Aorta (tissue), 5 donors: ENCODE measurements at places on chromosomes 2 and 18. TPM values are rescaled to one million over a fixed set of nuclear protein-coding genes. Genes with fewer than 3 reads are reported as not detected.

Gene CDK15
- total RNA-seq: 7.7 TPM

DNA sequence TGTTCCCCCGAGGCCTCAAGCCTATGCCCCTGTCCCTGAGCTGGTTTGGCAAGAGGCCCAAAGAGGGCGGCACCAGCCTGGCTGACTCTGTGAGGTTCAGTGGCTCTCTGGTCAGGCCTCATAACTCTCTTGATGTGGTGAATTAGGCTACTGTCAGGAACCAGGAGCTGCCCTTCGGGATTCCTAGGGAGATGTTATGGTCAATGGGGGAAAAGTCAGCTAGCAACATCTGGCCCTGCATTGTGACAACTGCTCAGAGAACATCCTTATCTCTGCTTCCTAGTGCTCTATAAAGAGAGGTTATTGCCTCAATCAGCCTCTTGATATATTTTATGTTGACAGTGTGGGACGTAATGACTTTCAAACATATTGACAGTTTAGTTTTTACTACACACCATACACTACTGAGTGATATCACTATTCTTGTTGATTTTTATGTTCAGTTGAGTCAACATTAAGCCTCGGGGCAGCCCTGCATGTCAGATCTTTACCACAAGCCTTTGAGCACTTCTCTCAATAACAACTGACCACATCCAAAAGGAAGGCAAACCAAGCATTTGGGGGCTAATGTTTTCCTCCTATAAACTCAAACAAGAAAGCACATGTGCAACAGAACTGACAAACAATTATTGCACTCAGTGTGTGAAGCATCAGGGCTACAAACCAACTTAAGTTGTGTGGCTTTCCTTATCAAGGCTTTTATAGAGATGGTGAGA lies 448.3 kb upstream of the SLC14A2 start:
- no peak overlapping the region for H3K4me3 ChIP-seq
- H3K4me1 ChIP-seq: no peaks in the 10 kb centered on the region
- no peaks in the 10 kb centered on the region for H3K27me3 ChIP-seq
- H3K36me3 ChIP-seq: no peaks in the 10 kb centered on the region
- no peak for DNase-seq

DNA sequence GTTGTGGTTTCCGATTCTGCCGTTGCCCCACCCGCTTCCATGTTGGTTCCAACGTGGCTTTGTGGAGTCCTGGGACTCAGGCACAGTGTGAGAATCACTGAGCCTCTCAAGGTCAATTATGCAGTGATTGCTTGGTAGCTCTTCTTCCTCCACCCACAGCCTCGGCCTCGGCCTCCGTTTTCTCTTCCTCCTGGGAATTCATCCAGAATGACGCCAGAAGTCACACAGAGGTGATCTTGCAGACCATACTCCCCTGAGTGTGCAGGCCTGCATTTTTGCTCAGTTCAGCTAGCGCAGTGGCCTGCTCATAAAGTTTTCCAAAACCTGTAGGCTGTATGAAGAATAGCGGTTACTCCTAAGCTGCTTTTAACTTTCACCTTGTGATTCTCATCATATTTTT lies 273.3 kb downstream of the GBX2 start:
- no peak for DNase-seq
- H3K27me3 ChIP-seq: no peaks in the 10 kb centered on the region
- H3K27ac ChIP-seq: no peak overlapping the region

- no peak overlapping the region for H3K4me3 ChIP-seq
- H3K27ac ChIP-seq: no peak overlapping the region
- H3K27me3 ChIP-seq: peaks cover 2% of the 10 kb centered on the region
- DNase-seq: no peak
- H3K36me3 ChIP-seq: no peaks in the 10 kb centered on the region
Observed at GRCh38 chr2:181754105-181754504, 73.8 kb upstream of the NEUROD1 start.

Gene ZAP70
- 7.5 TPM for total RNA-seq

- H3K4me1 ChIP-seq: no peaks in the 10 kb centered on the region
- no peaks in the 10 kb centered on the region for H3K27me3 ChIP-seq
- no peaks in the 10 kb centered on the region for H3K36me3 ChIP-seq
- H3K27ac ChIP-seq: no peak overlapping the region
Observed at GRCh38 chr2:196046123-196046917, 22.3 kb downstream of the DNAH7 start.

DNA sequence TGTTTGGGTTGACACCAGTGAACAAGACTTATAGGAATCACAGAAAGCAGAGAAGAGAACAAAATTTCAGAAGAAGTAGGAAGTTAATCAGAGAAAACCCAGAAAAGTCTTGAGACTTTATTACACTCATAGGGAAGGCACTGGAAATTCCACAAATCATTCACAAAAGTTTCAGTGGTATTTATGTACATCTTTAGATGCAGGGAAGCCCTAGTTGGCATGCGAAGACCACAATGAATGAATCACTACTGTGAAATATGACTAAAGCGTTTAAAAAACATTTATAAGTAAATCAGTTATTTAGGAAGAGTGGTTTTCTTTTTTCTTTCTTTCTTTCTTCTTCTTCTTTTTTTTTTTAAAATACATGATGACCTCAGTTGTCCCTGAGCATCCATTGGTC lies 105.1 kb downstream of the NUP35 start:
- no peaks in the 10 kb centered on the region for H3K36me3 ChIP-seq
- DNase-seq: no peak
- H3K27ac ChIP-seq: no peak overlapping the region
- H3K4me3 ChIP-seq: no peak overlapping the region
- H3K27me3 ChIP-seq: no peaks in the 10 kb centered on the region
- no peaks in the 10 kb centered on the region for H3K4me1 ChIP-seq

DNA sequence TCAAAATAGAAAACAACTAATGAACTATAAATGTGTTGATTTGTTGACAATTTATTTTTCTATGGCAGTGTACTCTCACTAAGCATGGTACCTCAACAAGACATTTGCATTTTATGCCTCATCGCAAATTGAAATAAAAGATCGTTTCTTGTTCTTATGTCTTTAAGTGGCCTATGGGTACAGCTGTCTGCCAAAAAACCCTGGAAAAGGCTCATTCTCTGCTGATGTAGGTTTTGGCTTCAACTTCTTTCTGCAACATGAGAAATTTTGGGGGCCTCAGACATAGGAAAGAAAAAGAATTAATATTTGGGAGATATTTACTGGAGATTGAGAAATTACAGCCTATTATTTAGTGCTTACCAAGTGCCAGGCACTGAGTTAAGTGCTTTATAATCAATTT lies 205.1 kb upstream of the DPP10 start:
- no peak overlapping the region for H3K4me3 ChIP-seq
- no peaks in the 10 kb centered on the region for H3K36me3 ChIP-seq
- no peaks in the 10 kb centered on the region for H3K4me1 ChIP-seq
- no peak for DNase-seq
- no peak overlapping the region for H3K27ac ChIP-seq
- no peaks in the 10 kb centered on the region for H3K27me3 ChIP-seq

DNA sequence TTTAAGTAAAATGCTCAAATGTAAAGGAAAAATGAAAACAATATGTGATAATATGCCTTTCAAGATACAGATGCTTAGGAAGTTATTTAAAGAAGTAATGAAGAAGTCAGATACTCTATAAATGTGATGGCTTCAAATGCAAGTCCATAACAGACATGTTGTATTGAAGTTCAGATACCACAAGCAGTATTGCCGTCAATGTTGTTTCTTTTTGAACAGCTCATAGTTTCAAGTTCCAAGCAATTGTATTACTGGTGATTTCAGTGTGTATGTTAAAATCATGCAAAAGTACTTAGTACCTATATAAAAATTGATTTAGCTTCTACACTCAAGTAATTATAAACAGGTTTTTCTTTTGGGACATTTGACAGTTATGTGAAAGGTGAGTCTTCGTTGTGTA lies 24.9 kb downstream of the KCMF1 start:
- no peaks in the 10 kb centered on the region for H3K36me3 ChIP-seq
- H3K27me3 ChIP-seq: no peaks in the 10 kb centered on the region
- DNase-seq: no peak
- no peak overlapping the region for H3K4me3 ChIP-seq
- H3K27ac ChIP-seq: no peak overlapping the region

DNA sequence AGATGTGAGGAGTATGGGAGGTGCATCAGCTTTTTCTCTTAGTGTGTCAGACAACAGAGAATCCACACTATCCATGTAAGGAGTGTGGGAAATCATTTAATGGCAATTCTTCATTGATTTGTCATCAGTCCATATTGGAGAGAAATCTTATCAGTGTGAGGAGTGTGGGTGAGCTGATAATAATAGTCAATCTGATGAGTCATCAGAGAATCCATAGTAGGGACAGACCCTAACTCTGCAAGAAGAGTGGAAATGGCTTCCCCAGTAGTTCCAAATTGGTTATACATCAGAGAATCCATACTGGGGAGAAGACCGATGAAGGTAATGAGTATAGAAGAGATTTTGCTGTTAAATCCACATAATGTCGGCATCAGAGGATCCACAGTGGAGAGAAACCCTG lies 150.5 kb upstream of the THUMPD2 start:
- H3K27me3 ChIP-seq: no peaks in the 10 kb centered on the region
- no peaks in the 10 kb centered on the region for H3K36me3 ChIP-seq
- DNase-seq: no peak
- H3K4me3 ChIP-seq: no peak overlapping the region

GRCh38 chr2:80926168-80926567 lies 621.6 kb upstream of the LRRTM1 start:
- no peak overlapping the region for H3K4me3 ChIP-seq
- DNase-seq: no peak
- no peaks in the 10 kb centered on the region for H3K4me1 ChIP-seq
- H3K27ac ChIP-seq: no peak overlapping the region
- no peaks in the 10 kb centered on the region for H3K27me3 ChIP-seq
- H3K36me3 ChIP-seq: no peaks in the 10 kb centered on the region

DNA sequence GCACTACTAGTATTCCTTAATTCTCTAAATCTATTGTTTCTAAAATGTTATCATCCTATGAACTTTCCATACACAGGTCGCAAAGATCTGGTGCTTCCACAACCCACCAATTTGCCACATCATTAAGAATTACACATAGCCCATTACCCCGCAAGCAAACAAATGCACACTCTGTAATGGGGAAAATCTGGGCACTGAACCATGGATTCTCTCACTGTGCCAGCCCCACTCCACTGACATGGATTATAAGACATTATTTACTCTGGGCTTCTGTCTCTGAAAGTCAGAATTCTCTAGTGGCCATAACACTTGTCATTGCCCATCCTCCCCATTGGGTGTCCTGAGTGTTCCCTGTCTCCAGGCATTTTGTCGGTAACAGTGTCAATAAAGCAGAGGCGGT lies 537.1 kb downstream of the EPHA4 start:
- H3K4me1 ChIP-seq: no peaks in the 10 kb centered on the region
- H3K36me3 ChIP-seq: no peaks in the 10 kb centered on the region
- no peak for DNase-seq
- H3K27me3 ChIP-seq: no peaks in the 10 kb centered on the region
- no peak overlapping the region for H3K27ac ChIP-seq

GRCh38 chr2:64865073-64865830 lies 123.9 kb upstream of the SLC1A4 start:
- no peaks in the 10 kb centered on the region for H3K36me3 ChIP-seq
- H3K27me3 ChIP-seq: no peaks in the 10 kb centered on the region
- H3K27ac ChIP-seq: no peak overlapping the region
- DNase-seq: peak; percentile 86
- no peaks in the 10 kb centered on the region for H3K4me1 ChIP-seq

Gene CACNB4
- 5.0 TPM for total RNA-seq

DNA sequence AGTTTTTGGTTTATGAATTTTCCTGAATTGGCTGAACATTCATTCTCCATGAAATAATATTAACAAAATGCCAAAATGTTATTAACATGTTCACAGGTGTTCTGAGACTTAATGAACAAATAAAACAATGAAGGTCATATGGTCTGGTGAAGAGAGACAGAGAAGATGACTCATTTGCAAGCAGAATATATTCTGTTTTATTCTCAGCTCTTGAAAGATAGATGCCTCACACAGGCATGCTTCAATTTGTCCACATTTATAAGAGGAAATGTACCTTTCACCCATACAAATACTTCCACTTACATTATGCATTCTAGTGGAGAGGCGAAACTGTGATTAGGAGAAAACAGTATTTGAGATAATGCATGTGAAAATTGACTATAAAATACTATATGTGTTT lies 75.4 kb upstream of the PGAP1 start:
- H3K36me3 ChIP-seq: peaks cover 7% of the 10 kb centered on the region
- no peaks in the 10 kb centered on the region for H3K4me1 ChIP-seq
- H3K27me3 ChIP-seq: no peaks in the 10 kb centered on the region
- H3K27ac ChIP-seq: no peak overlapping the region
- DNase-seq: no peak

DNA sequence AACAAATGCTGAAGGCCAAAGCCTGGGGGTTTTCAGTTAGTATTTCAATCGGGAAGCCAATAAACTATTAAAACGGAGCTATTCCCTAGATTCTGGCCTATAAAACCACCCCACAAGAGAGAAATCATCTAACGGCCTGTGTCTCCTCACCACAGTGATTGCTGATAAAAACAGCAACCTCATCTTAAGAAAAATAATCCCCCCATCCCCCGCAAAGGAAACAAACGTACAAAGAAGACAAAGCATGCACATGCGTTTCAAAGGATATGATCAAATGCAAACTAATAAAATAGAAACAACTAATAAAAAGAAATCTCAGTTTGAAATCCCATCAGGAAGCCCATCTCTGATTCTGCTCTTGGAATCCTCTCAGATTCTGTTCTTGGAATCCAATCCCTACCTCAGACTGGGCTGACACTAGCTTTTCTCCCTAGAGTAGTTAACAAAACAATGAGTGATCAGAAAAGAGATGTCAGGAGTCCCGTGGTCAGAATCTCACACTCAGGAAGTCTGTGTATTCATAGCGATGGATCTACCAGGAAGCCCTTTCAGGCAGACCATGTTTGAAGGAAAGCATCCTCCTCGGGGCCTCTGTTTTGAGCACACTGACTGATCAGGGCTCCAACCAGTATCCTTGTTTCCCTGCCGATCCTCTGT lies 150.7 kb downstream of the THADA start:
- H3K27me3 ChIP-seq: no peaks in the 10 kb centered on the region
- no peak overlapping the region for H3K27ac ChIP-seq
- no peaks in the 10 kb centered on the region for H3K36me3 ChIP-seq
- no peaks in the 10 kb centered on the region for H3K4me1 ChIP-seq
- no peak for DNase-seq

GRCh38 chr2:54555318-54555837 lies 99.3 kb downstream of the SPTBN1 start:
- H3K4me3 ChIP-seq: no peak overlapping the region
- H3K4me1 ChIP-seq: peaks cover 2% of the 10 kb centered on the region
- no peaks in the 10 kb centered on the region for H3K27me3 ChIP-seq

Gene AMER3
- not detected for total RNA-seq

Gene MRPS5
- total RNA-seq: 38.3 TPM

Gene HTR2B
- 2.0 TPM for total RNA-seq

Gene CFAP221
- 2.1 TPM for total RNA-seq
